Activated CD4-positive, CD25-positive, alpha-beta regulatory T cell treated with anti-CD3 and anti-CD28 coated beads, Interleukin-2, amount 50 U/mL, for 16 hours (primary cell): ENCODE measurements at places on chromosomes 7 and 10.

GRCh38 chr10:101131962-101132635 lies 999 bp downstream of the TLX1 start:
- no peak for DNase-seq

DNA sequence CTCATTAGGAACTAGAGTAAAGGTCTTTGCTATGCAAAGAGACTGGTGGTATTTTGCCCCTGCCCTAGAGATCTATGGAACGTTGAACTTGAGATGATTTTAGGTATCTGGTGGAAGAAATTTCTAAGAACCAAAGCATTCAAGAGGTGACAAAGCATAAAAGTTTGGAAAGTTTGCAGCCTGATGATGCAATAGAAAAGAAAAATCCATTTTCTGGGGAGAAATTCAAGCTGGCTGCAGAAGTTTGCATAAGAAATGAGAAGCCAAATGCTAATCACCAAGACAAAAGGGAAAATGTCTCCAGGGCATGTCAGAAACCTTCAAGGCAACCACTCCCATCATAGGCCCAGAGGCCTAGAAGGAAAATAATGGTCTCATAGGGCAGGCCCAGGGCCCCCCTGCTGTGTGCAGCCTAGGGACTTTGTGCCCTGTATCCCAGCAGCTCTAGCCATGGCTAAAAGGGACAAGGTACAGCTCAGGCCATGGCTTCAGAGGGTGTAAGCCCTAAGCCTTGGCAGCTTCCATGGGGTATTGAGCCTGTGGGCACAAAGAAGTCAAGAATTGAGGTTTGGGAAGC lies 16.5 kb downstream of the TFPI2 start:
- no peak for DNase-seq

DNA sequence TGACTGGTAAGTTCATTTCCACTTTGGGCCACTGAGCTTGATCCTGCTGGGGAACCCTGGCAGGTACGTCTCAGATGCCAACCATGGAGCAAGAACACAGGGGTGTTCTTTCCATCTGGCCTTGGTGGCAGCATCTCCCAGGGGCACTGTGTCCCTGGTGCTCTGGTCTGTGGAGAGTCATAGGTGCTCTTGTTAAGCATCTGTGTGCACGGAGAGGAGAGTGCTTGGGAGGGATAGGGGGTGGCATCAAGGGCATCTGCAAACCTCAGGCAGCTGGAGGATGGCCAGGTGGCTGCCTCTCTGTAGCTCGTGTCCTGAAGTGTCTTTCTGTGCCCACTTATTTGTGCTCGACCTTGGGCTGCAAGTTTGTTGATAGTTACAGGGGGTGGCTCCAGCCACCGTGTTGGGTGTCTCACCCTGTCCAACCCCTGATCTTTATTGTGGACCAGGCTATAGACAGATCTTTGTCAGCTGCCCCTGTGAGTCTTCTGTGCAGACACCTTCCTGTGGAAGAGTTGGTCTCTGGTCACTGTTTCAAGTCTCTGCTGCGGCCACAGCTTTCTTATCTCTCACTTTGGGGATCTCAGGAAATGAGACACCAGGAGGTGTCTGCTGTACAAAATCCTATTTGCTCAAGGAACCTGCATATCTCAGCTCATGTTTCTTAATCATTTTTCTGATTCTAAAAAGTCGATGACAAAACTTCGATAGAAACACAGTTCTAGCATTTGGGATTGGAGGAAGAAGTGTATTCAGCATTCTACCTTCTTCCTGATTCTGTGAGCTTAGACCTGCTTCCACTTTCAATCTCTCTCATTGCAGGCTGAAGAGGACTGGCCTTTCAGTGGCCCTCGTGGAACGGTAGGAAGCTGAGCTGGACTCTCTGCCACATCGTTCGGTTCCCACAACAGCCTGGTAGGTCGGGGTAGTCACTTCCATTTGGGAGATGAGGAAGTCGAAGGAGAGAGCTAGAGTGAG lies 17.2 kb upstream of the GIMAP8 start:
- DNase-seq: no peak

- DNase-seq: no peak
Observed at GRCh38 chr10:31359979-31360378, 41.0 kb downstream of the ZEB1 start.

DNA sequence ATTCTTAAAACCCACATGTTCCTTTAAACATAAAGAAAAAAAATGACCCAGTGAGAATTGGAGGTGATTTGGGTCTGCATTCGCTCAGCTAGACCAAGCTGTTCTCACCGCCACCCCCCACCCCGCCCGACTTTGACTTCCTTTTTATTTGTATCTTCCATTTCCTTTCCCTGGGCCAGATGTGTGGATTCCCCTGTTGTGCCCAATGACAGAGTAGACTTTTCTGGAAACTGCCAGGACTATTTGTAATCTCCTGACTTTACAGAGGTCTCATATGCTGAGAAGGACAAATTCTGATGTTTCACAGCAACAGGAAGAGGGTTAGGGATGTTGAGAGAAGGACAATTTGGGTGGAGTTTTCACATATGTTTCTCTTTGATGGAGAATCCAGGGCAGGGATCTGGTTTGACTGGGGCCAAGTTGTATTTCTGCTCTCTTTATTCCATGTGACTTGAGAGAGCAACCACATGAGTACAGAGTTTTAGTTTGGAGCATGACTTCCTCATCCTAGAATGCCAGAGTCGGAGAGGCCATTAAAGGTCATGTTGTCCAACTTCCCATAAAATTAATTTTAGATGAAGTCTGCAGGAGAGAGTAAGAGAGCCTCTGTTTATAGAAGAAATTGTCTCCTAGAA lies 1023.2 kb downstream of the LRMDA start:
- no peak for DNase-seq
